Right forelimb (tissue), 1 donor: ENCODE measurements at places on chromosomes 1 and 21.

GRCh38 chr1:6495540-6496364 lies 4.3 kb upstream of the PLEKHG5 start:
- no peak for DNase-seq

GRCh38 chr1:41681331-41682098 lies 197.0 kb upstream of the EDN2 start:
- DNase-seq, result no peak

DNA sequence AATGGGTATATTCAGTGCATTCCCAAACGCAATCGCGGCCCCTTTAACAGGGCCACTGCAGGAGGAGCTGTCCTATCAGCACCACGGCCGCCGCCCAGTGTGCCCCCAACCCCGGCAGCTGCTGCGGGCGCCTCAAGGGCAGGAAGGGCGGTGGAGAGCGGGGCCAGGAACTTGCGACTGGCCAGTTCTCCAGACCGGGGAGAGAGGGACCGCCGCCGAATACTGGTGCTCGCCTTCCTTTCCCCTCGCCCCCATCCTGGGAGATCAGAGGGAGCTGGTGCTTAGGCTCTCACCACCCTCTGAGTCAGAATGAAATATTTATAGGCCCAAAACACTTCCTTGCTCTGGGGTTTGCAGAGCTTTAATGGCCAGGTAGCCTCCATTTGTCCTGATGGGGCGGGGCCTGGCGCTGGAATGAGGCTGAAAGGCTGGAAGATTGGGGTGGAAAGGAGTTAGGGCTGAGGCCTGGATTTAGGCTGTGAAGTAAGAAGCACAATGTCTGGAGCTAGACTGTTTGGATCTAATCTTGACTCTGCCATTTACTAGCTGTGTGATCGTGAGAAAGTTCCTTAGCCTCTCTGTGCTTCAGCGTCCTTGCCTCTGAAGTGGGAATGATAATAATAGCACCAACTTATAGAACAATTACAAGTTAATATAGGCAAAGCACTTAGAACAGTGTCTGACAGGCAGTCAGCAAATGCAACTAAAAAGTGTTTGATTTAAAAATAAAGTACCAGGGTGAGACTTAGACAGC lies 75.5 kb downstream of the NAV1 start:
- peak; percentile 66 for DNase-seq

DNA sequence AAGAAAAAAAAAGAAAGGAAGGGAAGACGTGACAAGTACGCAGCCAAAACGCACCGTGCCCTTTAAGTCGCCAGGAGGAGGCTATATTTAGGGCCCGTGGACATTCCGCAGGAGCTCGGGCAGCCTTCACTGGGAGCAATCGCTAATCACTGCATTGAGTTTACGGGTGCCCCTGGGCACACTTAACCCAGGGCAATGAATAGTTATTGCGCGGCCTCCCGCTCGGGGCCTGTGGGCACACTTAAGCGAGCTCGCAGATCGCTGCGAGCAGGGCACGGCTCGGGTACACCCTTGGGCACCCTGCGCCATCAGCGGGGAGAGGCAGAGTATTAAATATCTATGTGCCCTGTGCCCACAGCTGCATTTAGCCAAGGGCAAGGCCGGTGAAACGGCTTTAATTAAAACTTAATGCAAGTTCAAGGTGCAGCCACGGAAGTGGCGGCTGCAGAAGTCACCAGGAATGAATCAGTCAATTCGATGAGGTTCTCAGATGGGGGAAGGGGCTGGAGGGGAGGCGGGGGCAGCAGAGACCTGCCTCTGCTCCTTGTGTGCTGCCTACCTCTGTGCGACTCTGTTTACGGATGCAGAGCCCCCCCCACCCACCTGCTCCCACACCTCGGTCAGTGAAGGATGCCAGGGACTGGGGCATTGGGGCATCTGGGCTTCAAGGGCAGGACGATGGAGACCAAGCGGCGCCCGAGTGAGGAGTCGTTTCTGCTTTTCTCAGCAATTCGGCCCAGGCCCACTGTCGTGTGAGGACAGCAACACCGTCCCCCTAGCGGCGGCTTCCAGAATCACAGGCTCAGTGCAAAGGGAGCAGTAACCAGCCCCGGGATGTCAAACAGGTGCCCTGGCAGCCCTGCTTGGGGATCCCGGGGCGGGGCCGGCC lies 51.8 kb upstream of the TARDBP start:
- peak; percentile 87 for DNase-seq

DNA sequence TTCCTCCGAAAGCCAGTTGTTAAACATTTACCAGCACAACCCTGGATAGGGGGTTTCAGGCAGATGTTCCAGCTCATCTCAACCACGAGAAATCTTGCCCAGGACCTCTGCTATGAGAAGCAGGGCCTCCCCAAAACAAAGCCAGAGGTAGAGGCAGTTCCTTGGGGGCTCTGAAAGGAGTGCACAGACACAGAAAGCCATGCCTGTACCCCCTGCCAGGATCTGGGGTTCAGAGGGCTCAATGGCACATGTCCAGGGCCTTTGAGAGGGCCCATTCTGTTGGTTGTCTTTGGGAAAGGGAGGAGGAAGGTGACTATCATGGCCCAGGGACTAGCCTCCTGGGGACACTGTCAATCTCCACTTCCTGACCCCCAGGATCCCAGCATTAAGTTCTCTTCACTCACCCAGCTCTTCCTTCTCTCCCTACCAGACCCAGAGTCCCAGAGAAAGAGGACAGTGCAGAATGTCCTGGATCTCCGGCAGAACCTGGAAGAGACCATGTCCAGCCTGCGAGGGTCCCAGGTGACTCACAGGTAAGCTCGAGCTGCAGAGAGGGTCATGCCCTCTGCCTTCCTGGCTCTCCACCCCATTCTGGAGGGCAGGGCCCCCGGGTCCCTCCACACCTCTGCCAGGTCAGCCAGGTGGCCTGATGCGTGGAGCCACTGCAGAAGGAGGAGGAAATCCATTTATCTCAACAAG lies 116.4 kb upstream of the IPO9 start:
- no peak for DNase-seq

- no peak for DNase-seq
Observed at GRCh38 chr1:241412646-241413045, 55.6 kb upstream of the RGS7 start.

DNA sequence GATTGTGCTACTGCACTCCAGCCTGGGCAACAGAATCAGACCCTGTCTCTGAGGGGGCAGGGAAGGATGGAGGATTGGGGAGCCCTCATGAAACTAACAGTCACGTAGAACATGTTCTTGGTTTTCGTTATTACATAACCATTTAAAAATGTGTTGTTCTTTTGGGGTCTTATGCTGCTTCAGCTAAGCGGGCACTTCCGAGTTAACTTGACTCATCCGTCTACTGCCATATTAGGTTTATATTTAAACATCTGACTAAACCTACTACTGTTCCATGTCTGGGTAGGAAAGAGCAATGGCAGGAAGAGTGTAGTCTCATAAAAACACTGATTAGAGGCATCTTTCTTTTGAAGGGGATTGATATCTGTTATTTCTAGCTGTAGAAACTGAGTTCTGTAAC lies 59.5 kb upstream of the BMP8A start:
- no peak for DNase-seq

DNA sequence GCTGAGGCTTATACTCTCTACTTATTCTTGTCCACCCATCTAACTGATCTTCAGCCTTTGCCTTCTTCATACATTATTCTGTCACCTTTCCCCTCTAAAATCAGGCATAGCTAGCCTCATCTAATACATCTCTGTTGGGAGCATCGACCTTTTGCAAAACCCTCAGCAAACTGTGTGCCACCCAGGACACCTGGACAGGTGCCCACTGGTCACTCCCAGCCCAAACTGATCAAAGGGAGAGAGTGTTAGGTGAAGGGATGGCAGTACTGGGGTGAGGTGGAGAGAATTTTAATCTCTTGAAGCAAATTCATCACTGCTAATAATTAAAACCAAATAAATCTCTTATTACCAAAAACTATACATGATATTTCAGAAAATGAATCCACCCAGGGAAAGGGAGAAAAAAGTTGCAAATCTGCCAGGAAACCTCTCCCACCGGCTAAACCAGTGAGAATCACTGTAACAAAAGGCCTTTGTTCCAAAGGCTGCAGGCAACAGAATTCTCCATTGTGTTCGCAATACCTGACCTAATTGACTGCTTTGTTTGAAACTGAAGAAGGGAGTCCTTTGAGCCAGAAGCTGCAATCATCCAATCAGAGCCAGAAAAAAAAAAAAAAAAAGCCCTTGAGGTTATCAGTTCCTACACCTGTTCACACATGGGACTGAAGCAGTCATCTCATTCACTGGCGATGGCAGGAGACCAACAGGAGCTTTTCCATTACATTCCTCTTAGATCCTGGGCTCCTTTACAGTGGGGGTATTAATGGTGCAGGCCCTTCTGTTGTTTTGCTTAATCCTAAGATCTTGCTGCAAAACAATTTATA lies 172.6 kb downstream of the APP start:
- DNase-seq, result no peak

GRCh38 chr1:163069142-163069541 lies at the start of gene RGS4:
TSS of gene RGS4 (plus strand) at chr1:163069361. CDS start at chr1:163069485, 124 bp downstream.
- peak; percentile 71 for DNase-seq

DNA sequence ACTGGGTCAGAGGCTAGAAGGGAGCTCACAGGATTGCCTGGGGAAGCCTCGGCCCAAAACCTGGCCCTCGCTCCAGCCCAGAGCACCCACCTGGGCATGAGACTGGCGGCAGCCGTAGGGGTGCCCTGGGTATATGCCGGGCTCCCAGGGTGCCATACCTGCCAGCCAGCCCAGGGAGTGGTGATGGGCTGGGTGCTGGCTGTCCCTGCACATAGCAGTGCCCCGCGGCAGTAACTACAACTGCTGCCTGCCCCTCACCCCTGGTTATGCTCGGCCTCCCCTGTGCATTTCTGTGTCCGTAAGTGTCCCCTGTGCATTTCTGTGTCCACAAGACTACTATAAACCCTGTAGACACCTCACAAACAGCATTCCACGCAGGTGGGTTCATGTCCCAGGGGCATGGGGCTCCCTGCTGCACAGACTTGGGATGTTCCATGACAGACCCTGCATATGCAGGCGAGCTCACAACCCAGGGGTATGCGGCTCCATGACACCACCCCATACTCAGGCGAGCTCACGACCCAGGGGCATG lies 5.8 kb upstream of the SPATC1L start:
- peak; percentile 24 for DNase-seq

GRCh38 chr1:205270764-205271163 lies 43.0 kb downstream of the TMCC2 start:
- DNase-seq, result no peak

GRCh38 chr1:203124546-203125317 lies 2.8 kb upstream of the ADORA1 start:
- peak; percentile 32 for DNase-seq

DNA sequence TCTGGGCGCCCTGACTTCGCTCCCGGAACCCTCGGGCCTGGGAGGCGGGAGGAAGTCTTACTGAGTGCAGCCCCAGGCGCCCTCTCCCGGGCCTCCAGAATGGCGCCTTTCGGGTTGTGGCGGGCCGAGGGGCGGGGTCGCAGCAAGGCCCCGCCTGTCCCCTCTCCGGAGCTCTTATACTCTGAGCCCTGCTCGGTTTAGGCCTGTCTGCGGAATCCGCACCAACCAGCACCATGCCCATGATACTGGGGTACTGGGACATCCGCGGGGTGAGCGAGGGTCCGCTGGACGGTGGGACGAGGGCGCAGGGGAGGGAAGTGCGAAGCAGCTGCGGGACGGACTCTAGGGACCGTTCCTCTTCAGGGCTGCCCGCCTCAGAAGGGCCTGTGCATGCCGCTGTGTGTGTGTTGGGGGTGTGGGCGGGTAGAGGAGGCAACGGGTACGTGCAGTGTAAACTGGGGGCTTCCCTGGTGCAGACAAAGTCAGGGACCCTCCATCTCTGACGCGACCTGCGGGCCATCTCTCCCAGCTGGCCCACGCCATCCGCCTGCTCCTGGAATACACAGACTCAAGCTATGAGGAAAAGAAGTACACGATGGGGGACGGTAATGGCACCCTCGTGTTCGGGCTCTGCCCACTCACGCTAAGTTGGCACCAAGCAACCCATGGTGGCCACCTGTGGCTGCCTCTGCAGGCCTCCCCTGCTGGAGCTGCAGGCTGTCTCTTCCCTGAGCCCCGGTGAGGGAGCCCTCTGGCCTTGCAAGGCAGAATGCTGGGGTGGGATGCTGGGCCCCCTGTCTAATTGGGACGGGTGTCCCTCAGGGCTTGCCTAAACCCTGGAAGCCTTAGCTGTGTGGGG lies at the start of gene GSTM1:
TSS of gene GSTM1 (plus strand) at position 177 of the 859 bp plus-strand sequence. CDS start at position 234, 57 bp downstream.
- no peak for DNase-seq

GRCh38 chr1:210001751-210002150 lies 63.7 kb downstream of the SYT14 start:
- DNase-seq, result no peak

DNA sequence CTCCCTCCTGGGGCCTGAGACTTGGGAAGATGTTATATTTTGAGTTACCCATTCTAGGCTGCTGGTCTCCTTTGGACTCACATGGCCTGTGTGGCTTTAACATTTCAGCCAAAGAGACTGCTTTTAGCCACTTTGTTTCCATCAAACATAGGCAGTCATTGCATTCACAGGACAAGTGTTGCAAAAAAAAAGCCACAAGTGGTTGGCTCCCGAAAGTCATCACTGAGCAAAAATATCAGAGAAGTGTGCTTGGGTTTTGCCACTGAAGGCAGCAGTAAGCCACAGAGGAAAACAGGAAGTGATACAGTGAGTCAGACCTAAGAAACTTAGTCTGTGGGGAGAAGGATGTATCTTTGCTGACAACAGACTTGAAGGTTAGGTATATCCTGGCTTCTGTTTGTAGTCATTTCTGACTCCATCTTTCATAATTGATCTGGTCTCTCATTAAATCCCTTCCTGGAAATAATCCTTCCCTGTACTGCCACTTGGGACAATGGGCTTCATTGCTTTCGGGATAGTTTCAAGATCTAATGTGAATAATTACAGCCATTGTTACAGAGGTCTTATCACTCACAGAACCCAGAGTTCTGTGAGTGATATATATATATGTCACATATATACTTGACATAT lies 80.9 kb downstream of the COLGALT2 start:
- DNase-seq, result no peak

- peak; percentile 65 for DNase-seq
Observed at GRCh38 chr21:42258150-42258884, 39.4 kb downstream of the ABCG1 start.

- no peak for DNase-seq
Observed at GRCh38 chr21:46545911-46546310, 59.0 kb downstream of the S100B start.

GRCh38 chr1:53627666-53628065 lies 111.3 kb downstream of the GLIS1 start:
- no peak for DNase-seq

- DNase-seq, result no peak
Observed at GRCh38 chr1:152777510-152778137, 2.7 kb downstream of the LCE1F start.

- DNase-seq, result no peak
Observed at GRCh38 chr1:228351850-228352249, 54.8 kb downstream of the TRIM11 start.

DNA sequence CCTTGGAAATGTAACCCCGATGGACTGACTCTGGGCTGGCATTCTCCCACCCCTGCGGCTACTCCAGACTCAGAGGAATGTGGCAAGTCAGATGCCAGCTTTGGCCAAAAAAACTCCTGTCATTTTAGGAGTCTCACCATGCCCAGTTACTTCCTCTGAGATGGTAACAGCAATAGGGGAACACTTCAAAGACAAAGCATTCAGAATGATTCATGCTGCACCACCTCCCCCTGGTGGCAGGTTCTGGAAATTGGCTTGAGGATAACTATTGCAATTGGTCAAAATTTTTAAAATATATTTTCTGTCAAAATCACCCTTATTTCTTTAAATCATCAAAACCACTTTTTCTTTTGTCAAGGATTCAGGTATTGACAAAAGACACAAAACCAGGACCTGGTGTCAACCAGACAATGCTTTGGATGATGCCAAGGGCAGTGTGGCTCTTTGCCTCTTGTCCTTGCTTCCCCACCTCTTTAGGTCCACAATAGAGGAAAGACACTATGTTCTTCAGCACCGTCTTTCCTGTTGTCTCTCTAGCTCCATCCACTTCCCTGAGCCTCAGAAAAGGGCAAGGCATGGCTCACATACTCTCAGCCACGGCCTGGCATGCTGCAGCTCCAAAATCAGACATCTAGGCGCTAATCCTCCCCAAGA lies 9.9 kb upstream of the CDCA8 start:
- peak; percentile 85 for DNase-seq
